Fibroblast of villous mesenchyme (primary cell): ENCODE measurements at places on chromosomes 4 and X. TPM values are rescaled to one million over a fixed set of nuclear protein-coding genes. Genes with fewer than 3 reads are reported as not detected.

Gene TKTL1
- not detected in 2 replicates for total RNA-seq

Gene GLUD2
- 1.9 and 3.5 TPM in 2 replicates for total RNA-seq

Gene PNMA6F
- total RNA-seq, result not detected in 2 replicates

Gene TCEAL7
- total RNA-seq, result 37.0 and 44.5 TPM in 2 replicates

Gene TMEM271
- not detected in 2 replicates for total RNA-seq

Gene CCSER1
- total RNA-seq, result 0.43 TPM in 1 of 2 replicates, not detected in the other

Gene TMPRSS11E
- total RNA-seq, result not detected in 2 replicates

Gene FMR1NB
- not detected in 2 replicates for total RNA-seq

Gene GAGE1
- not detected in 2 replicates for total RNA-seq

Gene FRMD7
- total RNA-seq, result not detected in 2 replicates

Gene SH3BGRL
- total RNA-seq, result 62.2 and 74.7 TPM in 2 replicates

Gene PCDH19
- total RNA-seq, result 0.32 and 0.86 TPM in 2 replicates

Gene TECRL
- total RNA-seq, result not detected in 2 replicates
